Epithelial cell of esophagus (primary cell): ENCODE measurements at places on chromosomes 2 and 18.

DNA sequence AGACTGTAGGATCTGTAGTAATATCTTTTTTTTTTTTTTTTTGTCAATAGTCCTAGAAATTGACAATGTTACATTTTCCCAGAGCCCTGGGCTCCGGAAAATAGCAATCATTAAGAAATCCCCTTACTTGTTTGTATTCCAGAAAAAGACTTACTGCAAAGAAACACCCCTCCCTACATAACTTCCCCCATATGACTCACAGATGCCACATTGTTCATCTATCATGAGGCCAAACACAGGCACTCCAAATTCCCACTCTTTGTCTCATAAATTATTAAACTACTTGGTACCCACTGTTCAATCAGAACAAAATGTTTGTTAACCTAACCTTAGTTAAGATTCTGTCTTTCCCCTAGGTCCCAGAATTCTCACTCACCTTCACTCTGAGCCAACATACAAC, 53.5 kb downstream of the TEX51 start:
- no peak for DNase-seq

GRCh38 chr2:143355870-143356269, 226.7 kb downstream of the ARHGAP15 start:
- no peak for DNase-seq

GRCh38 chr18:66438711-66439536, 165.0 kb downstream of the CDH19 start:
- DNase-seq = no peak

DNA sequence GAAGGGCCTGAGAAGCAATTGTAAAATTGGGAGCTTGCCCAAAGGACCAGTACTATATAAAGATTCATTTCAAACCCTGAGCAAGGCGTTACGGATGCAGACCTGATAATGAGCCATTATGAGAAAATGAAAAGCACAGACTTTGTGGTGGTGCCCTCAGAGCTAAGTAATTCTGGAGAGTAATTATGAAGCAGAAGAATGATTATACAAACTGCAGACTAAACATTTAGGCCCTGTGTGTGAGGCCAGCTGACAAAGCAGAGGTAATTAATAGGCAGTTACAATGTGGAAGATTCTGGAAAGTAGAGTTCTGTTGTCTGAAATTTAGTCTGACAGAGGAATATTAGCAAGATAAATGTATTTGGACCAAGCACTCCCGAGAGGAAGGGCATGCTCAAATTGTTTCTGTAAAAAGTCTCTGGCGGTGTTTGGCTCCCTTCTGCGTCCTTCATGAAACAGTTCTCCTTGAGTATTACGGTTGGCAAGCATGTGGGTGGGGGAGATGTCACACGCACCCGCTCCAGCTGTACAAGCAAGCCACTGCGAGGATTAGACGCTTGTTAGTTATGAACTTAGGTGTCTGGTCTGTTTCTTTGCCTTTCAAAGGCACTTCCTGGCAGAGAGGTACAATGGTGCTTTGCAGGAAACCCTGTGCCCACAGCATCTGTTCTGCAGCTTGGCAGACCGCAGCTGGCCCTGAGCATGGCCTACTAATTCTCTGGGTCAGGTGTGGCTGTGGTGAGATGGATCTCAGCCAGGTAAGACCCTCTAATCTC, 45.5 kb downstream of the CDC42EP3 start:
- no peak for DNase-seq

DNA sequence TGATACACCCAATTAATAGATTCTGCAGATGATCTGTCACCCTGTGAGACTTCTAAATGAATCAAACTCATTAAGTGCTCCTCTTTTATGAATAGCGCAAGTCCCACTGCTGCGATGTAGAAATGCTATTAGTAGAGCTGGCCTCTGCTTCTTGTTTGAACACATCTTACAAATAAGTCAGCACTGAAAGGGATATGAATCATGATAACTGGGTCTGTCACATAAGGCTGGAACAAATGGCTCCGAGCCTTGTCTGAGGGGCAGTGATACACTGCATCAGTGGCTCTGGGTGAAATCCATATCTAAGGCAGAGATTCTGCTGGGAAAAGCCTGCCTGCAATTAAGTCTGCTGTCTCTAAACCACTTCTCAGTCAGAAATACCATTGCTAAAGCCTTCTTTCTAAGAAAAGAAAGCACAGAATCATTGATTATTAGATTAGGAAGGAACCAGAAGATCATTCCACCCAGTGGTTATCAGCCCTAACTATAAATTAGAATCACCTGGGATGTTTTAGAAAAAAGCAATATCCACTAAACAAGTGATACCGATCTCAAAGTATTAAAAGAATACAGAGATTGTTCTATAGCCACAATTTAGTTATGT, 75.2 kb downstream of the SLC5A7 start:
- no peak for DNase-seq

- DNase-seq = peak; percentile 84
These were observed 64.9 kb downstream of the MCFD2 start for GRCh38 chr2:46850742-46851141.

DNA sequence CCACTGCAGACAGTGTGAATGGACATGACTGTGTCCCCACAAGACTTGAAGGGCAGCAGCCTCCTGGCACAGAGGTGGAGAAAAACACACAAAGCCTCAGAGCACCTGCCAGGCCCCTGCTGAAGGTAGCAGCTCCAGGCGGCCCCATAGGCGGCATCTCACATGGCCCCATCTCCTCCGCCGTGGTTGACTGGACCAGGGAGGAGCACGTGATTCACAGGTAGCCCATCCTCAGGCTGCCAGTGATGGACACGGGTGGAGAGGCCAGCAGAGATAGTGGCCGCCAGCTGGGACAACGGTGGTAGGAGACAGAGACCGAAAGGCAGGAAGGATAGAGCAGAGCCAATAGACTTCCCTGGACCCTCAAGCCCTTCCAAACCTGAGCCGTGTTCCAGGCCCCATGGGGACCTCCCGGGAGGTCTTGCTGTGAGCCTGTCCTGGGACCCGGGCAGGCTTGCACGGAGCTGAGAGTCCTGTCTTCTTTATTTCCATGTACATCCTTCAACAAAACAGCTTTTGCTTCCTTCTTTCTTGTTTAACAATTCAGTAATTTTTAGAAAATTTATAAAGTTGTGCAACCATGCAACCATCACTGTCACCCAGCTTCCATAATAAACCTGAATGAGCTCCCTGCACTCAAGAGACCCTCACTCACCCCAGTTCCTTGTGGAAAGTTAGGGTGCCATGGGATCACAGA, 26.9 kb downstream of the GPR55 start:
- DNase-seq = no peak

GRCh38 chr2:176490061-176490861, 221.0 kb downstream of the MTX2 start:
- DNase-seq = peak; percentile 50

- DNase-seq = no peak
These were observed 224.9 kb downstream of the INSIG2 start for GRCh38 chr2:118312969-118313756.

GRCh38 chr2:135773917-135774316, 32.3 kb downstream of the UBXN4 start:
- DNase-seq = peak; percentile 46

DNA sequence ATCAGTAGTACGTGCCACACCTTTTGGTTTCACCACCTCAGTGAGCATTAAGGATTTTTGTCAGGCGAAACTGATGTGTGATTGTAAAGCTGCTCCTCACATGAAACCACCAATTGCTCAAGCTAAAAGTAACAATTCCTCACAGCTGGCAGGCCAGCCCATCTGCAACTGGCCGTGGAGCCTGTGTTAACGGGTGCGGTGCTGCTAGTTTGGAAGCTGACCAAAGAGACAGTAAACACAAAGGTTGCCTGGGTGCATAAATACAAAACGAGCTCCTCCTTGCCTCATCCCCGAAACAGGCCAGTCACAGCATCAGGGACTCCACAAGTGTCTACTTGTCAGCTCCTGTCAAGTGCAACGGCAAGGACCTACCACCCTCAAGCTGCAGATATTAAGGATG, 32.0 kb downstream of the LGALSL start:
- DNase-seq = peak; percentile 93

- peak; percentile 69 for DNase-seq
These were observed 12.1 kb downstream of the MXD1 start for GRCh38 chr2:69926849-69927515.

DNA sequence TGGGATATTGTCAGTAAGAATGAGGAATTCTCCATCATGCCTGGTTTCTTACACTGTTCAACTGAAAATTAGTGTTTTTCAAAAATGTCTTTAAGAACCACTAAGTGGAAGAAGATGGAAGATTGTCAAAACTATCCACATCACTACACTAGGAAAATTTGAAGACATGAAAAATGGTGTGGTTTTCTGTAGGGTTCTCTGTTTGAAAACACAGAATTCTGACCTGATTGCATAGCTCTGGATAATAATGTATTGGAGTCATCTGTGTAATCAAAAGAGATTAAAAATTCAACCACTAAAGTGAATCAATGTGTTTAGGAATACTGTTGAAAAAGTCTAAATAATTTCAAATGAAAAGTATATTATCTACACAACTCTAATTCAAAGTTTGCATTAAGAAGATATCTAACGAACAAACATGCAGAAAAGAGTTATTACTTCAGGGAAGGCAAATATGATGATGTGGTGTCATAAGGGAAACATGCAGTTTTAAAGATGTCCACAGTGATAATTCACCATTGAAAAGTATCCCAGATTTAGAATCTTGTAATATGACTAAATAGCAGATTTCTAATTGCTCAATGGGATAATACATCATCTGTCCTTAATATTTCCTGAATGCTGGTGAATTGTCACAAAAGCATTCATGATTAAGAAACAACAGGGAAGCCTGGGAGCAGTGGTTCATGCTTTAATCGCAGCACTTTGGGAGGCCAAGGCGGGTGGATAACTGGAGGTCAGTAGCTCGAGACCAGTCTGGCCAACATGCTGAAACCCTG, 116.9 kb downstream of the ERBB4 start:
- peak; percentile 36 for DNase-seq

GRCh38 chr2:204315236-204315662, 230.0 kb upstream of the PARD3B start:
- DNase-seq = no peak

DNA sequence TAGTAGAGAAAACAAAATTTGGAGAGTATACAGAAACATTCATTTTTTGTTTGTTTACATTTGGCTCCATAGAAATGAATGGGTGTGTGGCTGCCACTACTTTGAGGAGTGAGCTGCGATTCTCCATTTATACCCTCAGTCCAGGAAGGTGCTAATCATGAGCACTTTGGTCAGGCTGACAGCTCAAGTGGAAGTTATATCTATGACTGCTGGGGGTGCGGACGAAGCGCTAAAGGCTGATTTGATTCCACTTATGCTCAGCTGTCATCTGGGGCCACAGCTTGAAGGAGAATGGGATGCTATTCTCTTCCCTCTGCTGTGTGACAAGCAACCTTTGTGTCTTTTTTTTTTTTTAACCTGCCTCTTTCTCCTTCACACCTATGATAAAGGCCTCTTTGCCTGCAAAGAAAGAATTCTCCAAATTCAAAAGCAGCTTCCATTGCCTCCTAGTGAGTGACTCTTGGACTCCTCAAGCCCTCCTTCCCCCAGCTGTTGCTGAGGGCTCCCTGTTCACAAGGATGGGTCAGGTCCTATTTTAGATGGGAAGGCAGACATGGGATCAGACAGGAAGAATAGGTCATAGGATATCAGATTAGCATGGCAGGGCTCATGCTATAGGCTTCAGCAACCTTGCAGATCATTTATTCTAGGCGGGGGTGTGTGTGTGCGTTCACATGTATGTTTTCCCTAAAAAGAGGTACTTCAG, 201.6 kb downstream of the SETBP1 start:
- DNase-seq = no peak

DNA sequence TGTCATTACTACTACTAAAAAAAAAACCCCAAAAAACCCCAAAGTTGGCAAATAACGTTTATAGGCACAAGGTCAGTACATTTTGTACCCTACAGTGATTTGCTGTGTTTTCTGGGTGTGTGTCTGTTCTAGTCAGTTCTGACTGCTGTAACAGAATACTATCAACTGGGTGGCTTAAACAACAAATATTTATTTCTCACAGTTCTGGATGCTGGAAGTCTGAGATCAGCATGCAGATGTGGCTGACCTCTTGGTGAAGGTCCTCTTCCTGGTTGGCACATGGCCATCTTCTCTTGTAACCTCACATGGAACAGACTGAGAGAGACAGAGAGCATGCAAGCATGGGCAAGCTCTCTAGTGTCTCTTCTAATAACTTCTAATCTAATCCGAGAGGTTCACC, 103.1 kb downstream of the CERS6 start:
- DNase-seq = peak; percentile 97

- DNase-seq = no peak
These were observed 85.3 kb downstream of the VWA3B start for GRCh38 chr2:98172150-98172765.

GRCh38 chr18:49819823-49820671, 6.7 kb upstream of the ACAA2 start:
- no peak for DNase-seq

GRCh38 chr2:16584824-16585540, 80.7 kb downstream of the CYRIA start:
- DNase-seq = no peak

GRCh38 chr2:80255918-80256781, 48.4 kb downstream of the LRRTM1 start:
- DNase-seq = peak; percentile 10

DNA sequence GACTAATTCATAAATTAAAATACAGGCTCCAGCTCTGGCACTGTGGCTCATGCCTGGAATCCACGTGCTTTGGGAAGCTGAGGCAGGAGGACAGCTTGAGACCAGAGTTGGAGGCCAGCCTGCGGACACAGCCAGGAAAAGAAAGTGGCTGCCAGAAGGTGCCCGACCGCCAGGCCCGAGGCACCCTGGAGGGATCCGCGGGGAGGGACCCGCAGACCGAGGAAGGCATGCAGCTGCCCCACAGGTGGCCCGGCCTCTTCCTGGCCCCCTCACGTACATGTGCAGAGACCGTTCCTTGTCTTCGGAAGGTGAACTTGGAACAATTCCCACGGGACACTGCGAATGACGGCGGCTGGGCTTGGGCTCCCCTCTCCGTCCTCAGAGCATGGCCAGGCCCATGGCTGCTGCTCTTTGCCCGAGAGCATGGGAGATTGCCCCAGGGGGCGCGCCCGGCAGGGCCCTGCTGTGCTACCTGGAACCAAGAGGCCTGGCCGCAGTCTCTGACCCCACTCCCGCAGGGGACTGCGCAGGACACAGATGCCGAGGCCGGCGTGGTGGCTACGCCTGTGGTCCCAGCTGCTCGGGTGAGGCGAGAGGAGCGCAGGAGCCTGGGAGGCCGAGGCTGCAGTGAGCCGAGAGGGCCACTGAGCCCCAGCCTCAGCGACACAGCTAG, 55.6 kb upstream of the IMP4 start:
- DNase-seq = no peak

- DNase-seq = no peak
These were observed 929.9 kb upstream of the FANCL start for GRCh38 chr2:59171019-59171418.

DNA sequence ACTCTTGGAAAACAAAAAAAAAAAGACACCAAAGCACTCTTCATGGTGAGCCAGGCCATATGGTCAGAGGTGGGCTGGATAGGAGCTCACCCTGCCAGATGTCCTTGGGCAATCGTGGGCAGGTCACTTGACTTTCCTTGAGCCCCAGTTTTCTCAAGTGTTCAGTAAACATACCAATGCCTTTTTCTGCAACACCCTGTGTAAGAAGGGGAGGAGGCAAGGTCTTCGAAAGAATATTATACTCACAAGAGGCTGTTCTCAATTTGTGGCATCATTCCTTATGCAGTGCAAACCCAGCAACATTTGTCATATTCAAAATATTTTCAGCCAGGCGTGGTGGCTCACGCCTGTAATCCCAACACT, 22.9 kb upstream of the TMEM87B start:
- peak; percentile 35 for DNase-seq
